ENCODE measurements at places on chromosomes 7 and 10. TPM values are rescaled to one million over a fixed set of nuclear protein-coding genes. Genes with fewer than 3 reads are reported as not detected.

DNA sequence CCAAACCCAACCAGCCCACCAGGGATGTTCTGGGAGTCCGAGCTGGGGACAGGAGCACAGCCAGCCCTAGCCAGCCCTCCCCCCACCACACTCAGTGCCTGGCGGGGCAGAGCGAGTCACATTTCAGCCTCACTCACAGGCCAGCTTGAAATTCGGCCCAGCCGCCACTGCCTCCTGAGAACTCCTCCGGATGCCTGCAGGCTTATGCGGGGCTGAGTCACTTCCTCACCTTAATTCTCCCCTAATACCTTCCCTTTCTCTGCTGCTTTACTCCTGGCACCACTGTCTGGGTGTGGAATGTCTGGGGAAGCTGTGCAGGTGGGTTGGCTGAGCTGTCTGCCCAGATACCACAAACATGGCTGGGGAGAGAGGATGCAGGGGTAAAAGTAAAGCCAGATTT is 22.6 kb upstream of the DLG5 start:
- DNase-seq = no peak
- no peak overlapping the region for H3K27ac ChIP-seq
- no peak overlapping the region for H3K4me3 ChIP-seq
- no peaks in the 10 kb centered on the region for H3K36me3 ChIP-seq
- H3K4me1 ChIP-seq = no peaks in the 10 kb centered on the region

GRCh38 chr10:78062296-78062695 is 28.6 kb downstream of the RPS24 start:
- H3K36me3 ChIP-seq = no peaks in the 10 kb centered on the region
- no peaks in the 10 kb centered on the region for H3K4me1 ChIP-seq
- H3K4me3 ChIP-seq = no peak overlapping the region
- H3K27ac ChIP-seq = no peak overlapping the region

GRCh38 chr7:96016056-96016586 is 243.8 kb downstream of the DYNC1I1 start:
- no peaks in the 10 kb centered on the region for H3K27me3 ChIP-seq
- H3K4me3 ChIP-seq = no peak overlapping the region
- no peak overlapping the region for H3K27ac ChIP-seq
- no peak for DNase-seq

- H3K36me3 ChIP-seq = no peaks in the 10 kb centered on the region
- no peak for DNase-seq
- no peak overlapping the region for H3K4me3 ChIP-seq
- no peak overlapping the region for H3K27ac ChIP-seq
- no peaks in the 10 kb centered on the region for H3K4me1 ChIP-seq
Observed at GRCh38 chr10:18340496-18341051, 200.3 kb downstream of the CACNB2 start.

DNA sequence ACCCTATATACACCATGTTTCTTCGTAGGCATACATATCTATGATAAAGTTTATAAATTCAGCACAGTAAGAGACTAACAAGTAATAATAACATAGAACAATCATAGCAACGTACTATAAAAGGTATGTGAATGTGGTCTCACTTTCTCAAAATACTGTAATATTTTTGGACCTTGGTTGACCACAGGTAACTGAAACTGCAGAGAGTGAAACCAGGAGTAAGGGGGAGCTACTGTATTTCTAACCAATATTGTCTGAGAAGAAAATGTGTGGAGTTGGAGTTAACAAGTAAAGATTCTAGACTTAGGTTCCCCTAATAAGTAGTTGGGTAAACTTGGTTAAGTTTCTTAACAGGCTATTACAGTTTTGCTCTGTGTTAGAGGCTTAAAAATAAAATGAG is 72.1 kb downstream of the GNAI1 start:
- no peak overlapping the region for H3K4me3 ChIP-seq
- DNase-seq = no peak

DNA sequence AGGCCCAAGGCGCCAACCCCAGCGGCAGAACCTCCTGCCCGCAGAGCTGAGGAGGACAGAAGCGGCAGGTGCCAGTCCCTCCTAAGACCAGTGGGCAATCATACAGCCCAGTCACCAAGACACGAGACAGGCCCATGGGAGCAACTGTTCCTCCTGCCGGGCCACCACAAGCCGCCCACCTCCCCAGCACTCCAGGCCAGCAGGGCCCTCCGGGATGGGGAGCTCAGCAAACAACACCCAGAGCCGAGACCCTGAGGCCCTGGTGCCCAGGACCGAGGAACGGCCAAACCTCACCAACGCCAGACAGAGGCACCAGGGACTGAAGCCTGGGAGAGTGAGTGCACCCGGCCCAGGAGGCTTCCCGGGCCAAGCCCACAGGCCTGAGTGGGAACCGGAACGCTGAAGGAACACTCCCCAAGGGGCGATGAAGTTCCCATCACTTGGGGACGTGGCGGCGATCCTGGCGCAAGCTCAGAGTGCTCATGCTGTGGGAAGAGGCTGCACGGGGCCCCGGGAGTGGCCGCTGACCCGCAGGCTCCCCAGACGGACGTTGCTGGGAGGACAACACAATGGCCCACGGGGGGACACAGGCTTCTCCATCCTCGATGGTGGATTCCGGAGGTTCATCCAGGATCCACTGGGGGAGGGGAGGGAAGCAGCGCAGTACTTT is 35.1 kb downstream of the GPER1 start:
- no peaks in the 10 kb centered on the region for H3K36me3 ChIP-seq
- peak; percentile 36 for DNase-seq
- H3K4me1 ChIP-seq = no peaks in the 10 kb centered on the region
- H3K4me3 ChIP-seq = no peak overlapping the region
- no peaks in the 10 kb centered on the region for H3K27me3 ChIP-seq

DNA sequence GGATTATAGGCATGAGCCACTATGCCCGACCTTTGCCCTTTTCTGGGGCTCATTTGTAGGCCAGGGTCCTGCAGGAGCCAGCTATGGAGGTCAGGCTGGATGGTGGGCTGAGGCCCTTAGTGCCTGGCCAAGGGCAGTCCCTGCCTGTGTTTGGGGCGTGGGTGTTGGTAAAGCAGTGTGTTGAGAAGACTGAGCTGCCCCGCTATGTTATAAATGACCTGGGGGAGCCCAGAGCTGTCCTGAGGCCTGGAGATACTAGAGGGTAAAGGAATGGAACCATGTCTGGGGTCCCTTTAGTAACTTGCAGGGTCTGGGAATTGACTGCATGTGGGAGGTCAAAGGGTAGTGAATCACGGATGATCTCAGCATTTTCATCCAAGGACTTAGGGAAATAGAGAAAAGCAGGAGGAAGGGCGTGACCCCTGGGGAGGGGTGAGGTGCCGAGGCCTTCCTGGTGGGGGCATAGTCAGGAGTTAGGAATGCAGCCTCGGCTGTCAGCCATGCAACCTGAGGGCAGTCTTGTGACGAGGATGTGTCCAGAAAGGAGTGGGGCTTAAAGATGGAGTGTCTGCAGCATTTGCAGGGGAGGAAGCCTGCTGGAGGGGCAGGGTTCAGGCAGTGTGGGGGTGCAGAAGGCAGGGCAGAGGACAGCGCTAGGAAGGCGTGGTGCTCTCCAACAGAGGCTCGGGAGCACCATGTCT is 31.5 kb downstream of the TMEM248 start:
- no peaks in the 10 kb centered on the region for H3K27me3 ChIP-seq
- H3K36me3 ChIP-seq = peaks cover 69% of the 10 kb centered on the region
- no peak overlapping the region for H3K4me3 ChIP-seq
- no peaks in the 10 kb centered on the region for H3K4me1 ChIP-seq
- no peak for DNase-seq
- no peak overlapping the region for H3K27ac ChIP-seq

- H3K4me3 ChIP-seq = no peak overlapping the region
- no peak for DNase-seq
- no peak overlapping the region for H3K27ac ChIP-seq
Observed at GRCh38 chr10:28320090-28320489, 17.2 kb upstream of the MPP7 start.

DNA sequence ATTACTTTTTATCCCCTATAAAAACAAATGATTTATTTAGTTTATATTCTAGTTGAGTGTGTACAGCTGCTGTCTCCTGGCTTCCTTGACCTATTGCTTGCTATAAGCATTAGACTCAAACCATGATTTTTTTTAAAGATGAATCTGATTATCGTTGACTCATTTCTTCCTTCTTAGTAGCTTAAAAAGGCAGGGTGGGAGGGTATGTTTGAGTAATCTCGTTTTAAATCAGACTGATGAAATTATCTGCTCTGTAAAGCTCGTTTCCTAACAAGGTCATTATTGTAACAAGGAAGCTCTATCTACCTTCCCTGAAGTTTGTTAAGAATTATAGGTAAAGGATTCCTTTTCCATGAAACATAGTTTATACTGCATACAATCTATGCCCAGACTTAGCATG is 276.3 kb upstream of the KCND2 start:
- no peaks in the 10 kb centered on the region for H3K36me3 ChIP-seq
- no peak for DNase-seq
- no peaks in the 10 kb centered on the region for H3K4me1 ChIP-seq
- no peaks in the 10 kb centered on the region for H3K27me3 ChIP-seq
- no peak overlapping the region for H3K4me3 ChIP-seq

DNA sequence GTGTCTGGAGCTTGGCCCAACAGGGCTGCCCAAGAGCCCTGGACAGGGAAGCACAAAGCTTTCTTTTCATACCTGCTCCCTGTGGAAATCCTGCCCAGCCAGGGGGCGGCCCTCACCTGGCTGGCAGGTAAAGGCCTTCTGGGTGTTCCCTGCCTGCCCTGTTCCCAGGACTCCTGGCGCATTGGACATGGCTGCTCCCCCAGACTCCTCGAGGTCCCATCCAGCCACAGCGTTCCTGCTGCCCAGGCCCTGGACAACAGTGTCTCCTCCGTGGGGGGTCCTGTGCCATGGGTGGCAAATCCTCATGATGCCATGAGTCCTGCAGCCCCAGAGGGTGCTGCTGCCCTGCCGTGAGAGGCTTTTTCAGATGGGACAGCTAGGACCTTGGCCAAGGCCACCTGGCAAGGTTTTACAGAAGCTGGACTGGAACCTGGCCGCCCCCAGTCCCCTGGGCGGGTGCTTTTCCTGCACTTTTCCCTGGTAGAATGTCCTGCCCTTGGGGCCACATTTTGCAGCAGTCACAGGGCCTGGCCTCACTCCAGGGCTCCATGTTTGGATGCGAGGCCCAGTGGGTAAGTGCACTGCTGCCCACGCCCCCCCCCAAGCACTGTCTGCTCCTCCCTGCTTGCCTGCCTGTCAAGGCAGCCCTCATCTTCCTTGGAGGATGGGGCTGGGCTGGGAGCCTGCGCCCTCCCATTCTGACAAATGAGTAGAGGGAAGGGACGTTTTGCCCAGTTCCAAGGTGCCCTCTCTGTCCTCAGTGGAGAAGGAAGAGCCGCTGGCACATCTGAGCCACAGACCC is 60.7 kb downstream of the LHPP start:
- no peaks in the 10 kb centered on the region for H3K4me1 ChIP-seq
- no peaks in the 10 kb centered on the region for H3K27me3 ChIP-seq
- no peak overlapping the region for H3K4me3 ChIP-seq
- DNase-seq = no peak
- no peak overlapping the region for H3K27ac ChIP-seq
- H3K36me3 ChIP-seq = no peaks in the 10 kb centered on the region

- no peaks in the 10 kb centered on the region for H3K36me3 ChIP-seq
- H3K4me1 ChIP-seq = no peaks in the 10 kb centered on the region
- no peak overlapping the region for H3K4me3 ChIP-seq
- peaks cover 3% of the 10 kb centered on the region for H3K27me3 ChIP-seq
- H3K27ac ChIP-seq = no peak overlapping the region
Observed at GRCh38 chr7:5286933-5287332, 4.2 kb downstream of the SLC29A4 start.

- H3K27ac ChIP-seq = peak overlapping the region; percentile 36
- peak; percentile 84 for DNase-seq
- H3K4me3 ChIP-seq = no peak overlapping the region
- H3K36me3 ChIP-seq = no peaks in the 10 kb centered on the region
- peaks cover 50% of the 10 kb centered on the region for H3K4me1 ChIP-seq
Observed at GRCh38 chr10:70578371-70578947, 24.1 kb downstream of the PRF1 start.

- H3K27ac ChIP-seq = no peak overlapping the region
- no peaks in the 10 kb centered on the region for H3K36me3 ChIP-seq
- H3K4me3 ChIP-seq = no peak overlapping the region
- DNase-seq = no peak
Observed at GRCh38 chr7:51025668-51026067, 243.0 kb upstream of the GRB10 start.

DNA sequence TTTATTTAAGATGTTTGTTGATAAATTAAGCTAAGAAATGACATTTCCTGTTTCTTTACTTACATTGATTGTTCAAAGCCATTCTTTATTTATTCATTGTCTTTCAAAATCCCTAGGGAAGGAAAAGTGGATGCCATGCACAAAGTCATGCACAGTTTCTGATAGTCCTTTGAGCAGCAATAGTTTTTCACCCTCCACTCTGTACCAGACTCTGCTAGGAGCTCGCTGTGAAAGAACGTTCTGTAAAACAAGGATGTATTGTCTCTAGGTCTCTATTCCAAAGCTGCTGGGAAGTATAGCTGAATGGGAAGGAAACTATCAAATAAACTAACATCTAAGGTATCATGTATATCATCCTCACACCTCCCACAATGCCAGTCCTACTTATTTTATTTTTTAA is 7.8 kb upstream of the NOC3L start:
- no peaks in the 10 kb centered on the region for H3K27me3 ChIP-seq
- no peaks in the 10 kb centered on the region for H3K36me3 ChIP-seq
- no peak overlapping the region for H3K4me3 ChIP-seq

DNA sequence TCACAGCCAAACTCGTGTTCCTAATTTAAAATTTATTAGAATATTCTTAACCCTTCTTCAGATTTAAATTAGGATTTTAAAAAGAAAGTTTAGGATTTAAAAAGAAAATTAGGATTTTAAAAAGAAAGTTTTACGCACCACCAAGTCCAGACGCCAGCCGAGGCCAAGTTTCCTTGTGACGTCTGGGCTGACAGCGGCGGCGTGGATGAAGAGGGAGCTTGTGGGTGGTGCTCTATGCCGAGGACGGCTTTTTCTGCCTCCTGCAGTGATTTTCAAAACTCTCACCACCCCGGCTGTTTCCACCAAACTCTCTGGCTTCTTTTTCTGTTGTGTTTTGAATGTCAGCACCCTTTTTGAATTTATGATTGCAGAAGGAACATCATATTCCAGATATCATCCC is 252.9 kb downstream of the DNAJB6 start:
- DNase-seq = no peak
- H3K27me3 ChIP-seq = peaks cover 11% of the 10 kb centered on the region
- H3K36me3 ChIP-seq = no peaks in the 10 kb centered on the region
- peaks cover 10% of the 10 kb centered on the region for H3K4me1 ChIP-seq

GRCh38 chr10:63382066-63382465 is 83.7 kb downstream of the JMJD1C start:
- no peaks in the 10 kb centered on the region for H3K27me3 ChIP-seq
- peaks cover 10% of the 10 kb centered on the region for H3K4me1 ChIP-seq
- no peaks in the 10 kb centered on the region for H3K36me3 ChIP-seq
- no peak overlapping the region for H3K4me3 ChIP-seq

HGF gene
- total RNA-seq = not detected

ZNF804B gene
- not detected for total RNA-seq

IGFBP1 gene
- total RNA-seq = not detected

MRLN gene
- not detected for total RNA-seq

TAS2R41 gene
- not detected for total RNA-seq

NACAD gene
- total RNA-seq = 1.3 TPM
